ENCODE measurements at places on chromosomes 12 and 14.

DNA sequence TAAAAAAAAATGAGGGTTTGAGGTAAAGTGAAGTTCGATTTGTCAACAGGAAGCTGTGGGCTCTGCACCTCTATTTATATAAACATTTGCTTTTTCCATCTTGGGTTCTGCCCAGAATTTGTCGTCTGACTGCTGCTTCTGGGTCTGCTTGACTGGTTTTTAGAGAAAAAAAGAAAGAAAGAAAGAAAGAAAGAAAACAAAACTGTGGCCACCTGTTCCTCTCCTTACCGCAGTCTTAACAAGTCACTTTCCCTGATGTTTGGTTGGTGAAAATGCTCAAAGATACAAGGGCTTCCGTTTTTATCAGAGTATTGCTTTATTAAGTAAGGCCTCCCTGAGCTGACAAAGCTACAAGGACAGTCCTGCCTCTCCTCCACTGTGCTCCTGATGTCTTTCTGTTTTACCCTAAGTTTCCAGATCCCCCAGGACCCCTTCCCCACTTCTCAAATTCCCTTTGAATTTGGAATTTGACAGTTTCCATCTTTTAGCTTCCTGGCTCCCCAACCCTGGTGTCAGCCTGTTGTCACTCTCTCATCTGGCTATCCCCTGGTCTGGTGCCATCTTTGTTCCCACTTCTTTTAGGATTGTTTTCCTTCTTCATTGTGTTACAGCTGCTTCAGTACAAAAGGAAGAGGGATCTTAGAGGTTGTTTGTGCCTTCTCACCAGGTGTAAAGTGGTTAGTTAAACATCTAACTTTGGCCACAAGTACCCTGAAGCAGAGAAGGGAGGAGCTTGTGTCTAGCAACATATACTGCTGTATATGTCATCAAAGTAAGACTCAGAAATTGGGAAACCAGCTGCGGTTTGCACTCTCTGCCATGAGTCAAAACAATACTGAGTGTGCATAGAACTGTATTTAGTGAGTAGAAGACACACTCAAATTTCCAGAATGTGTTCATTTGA lies 18.0 kb downstream of the MFAP5 start:
- peak; percentile 88 for DNase-seq

DNA sequence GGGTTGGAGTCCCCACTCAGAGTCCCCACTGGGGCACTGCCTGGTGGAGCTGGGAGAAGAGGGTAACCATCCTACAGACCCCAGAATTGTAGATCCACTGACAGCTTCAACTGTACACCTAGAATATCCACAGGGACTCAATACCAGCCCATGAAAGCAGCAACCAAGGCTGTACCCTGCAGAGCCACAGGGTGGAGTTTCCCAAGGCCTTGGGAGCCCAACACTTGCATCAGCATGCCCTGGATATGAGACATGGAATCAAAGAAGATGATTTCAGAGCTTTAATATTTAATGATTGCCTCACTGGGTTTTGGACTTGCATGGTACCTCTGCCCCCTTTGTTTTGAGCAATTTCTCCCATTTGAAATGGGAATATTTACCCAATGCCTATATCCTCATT lies 80.4 kb downstream of the RASSF9 start:
- DNase-seq = peak; percentile 86

GRCh38 chr12:4849115-4849541 lies 60.6 kb upstream of the KCNA1 start:
- DNase-seq = peak; percentile 25

- DNase-seq = no peak
Measured at GRCh38 chr12:52884526-52885293, 20.2 kb downstream of the KRT8 start.
